ENCODE measurements at places on chromosomes 6 and 20. TPM values are rescaled to one million over a fixed set of nuclear protein-coding genes. Genes with fewer than 3 reads are reported as not detected.

SSTR4 gene
- not detected for total RNA-seq

- peak; percentile 27 for DNase-seq
These were observed 20.5 kb downstream of the PTK7 start for GRCh38 chr6:43096451-43097097.

DNA sequence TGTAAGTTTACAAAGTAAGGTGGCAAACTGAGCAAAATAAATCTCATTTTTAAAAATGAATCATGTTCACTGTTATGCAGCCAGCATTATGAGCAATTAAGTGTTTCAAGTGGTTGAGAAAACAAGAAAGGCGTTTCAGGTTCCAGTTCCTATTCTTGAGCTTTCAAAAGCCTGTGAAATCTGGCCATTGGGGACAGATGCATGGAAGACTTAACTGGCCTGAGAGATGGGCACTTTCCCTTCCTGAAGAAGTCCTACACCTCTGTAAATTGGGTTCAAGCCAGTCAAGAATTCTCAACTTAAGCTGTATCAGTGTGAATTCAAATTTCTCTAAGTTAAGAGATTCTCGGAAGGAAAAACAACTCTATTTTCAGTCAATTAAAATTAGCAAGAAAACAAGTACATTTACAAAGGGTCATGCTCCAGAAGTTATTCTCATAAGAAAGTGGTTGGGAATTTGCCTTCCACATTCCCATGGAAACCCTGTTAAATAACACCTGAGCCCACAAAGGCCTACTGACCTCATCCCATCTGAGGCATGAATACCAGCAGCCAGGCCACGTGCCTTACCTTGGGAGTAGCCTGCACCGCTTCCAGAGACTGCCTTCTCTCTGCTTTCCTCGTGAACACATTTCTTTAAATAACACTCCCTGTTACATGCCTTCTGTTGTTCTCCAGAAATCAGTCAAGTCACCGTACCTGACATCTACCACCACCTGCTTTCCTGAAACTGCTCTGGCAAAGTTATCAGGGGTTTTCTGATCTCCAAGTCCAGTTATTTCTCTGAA lies 19.4 kb downstream of the MAP3K5 start:
- DNase-seq, result no peak

DNA sequence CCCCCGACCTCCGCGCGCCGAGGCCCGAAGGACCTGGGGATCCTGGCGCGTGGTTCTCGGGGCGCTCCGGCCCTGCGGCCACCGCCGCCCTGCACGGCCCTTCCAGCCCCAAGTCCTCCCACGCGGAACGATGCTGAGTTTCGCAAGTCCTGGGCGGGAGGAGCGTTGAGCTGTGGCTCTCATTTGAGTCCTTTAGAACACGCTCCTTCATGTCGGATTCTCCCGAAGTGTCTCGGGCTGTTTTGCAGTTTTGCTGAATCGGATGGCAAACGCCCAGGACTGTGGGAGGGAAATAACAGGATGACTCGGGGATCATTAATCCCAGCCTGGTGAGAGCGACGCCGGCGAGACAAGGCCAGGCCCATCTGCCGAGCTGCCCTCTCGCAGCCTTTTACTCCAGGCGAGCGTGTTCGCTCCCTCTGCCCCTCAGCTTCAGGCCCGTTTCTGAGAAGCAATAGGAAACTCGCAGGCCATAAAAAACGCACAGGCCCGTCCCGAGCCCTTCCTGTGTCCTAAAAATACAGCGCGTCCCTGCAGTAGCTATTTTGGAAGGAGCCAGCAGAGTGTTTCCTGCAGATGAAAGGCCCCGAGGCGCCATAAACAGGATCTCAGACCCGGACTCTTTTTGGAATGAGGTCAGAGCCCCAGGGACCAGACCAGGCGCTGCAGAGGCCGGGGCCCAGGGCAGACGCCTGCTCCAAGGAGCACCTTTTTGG lies 153.5 kb downstream of the DLL1 start:
- DNase-seq, result no peak

VEGFA gene
- 57.6 TPM for total RNA-seq

- no peak for DNase-seq
These were observed 225.3 kb upstream of the FAM83B start for GRCh38 chr6:54621285-54621684.

- DNase-seq, result no peak
These were observed 9.2 kb downstream of the SLC35A1 start for GRCh38 chr6:87481931-87482330.

EYS gene
- not detected for total RNA-seq

DNA sequence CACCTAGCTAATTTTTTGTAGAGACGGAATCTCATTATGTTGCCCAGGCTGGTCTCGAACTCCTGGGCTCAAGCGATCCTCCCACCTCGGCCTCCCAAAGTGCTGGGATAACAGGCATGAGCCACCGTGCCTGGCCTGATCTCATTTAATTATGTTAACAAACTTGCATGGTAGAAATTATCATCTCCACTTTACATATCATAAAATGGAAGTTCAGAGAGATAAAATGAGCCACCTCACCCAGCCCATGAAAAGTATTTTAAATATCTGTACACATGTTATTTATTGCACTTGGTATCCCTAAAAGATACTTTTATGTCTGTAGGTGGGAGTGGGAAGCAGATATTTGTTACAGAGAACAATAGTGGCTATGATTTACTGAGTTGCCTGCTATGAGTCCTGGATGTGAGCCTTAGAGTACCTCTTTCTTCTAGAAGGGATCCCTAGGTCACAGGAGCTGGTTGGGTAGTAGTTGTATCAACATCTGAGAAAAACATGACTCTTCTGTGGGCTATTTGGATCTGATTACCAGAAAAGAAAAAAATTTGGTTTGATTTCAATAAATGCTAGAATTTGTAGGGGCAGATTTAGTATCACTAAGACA lies 52.4 kb upstream of the EIF2S2 start:
- DNase-seq, result no peak

ZBTB46 gene
- 15.9 TPM for total RNA-seq

GRCh38 chr6:14841901-14842421 lies 403.9 kb upstream of the JARID2 start:
- DNase-seq, result peak; percentile 81

GRCh38 chr6:167662075-167662880 lies 164.4 kb upstream of the AFDN start:
- no peak for DNase-seq

DNA sequence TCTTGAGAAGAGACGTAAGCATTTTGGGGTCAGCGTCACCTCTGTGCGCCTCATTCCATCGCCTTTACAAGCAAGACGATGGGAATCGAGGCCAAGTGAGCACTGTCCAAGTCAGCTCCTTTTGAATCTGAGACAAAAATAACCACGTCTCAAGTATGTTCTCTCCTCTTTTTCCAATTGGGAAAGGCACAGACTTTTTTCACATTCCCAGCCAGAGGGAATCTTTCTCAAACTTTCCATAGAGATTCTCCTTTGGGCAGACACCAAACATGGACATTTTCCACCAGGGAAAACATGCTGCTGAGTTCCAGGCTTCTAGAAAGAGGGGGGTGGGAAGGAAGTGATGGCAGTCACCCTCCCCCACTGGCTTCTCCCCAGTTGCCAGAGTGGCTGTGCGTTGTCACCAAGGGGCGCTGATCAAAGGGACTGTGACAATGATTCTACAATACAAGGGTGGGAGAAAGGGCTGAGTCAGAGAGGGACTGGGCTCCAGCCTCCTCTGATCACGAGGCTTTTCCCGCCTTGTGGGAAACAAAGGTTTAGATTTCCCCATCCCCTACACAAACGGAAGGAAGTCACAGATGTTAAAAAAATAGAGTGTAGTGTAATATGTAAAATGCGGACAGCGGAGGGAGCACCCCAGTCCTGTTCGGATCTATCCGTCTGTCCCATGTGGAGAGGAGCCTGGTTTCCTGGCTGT lies 281.9 kb upstream of the RNF24 start:
- DNase-seq, result peak; percentile 40

BFSP1 gene
- 0.99 TPM for total RNA-seq

DNA sequence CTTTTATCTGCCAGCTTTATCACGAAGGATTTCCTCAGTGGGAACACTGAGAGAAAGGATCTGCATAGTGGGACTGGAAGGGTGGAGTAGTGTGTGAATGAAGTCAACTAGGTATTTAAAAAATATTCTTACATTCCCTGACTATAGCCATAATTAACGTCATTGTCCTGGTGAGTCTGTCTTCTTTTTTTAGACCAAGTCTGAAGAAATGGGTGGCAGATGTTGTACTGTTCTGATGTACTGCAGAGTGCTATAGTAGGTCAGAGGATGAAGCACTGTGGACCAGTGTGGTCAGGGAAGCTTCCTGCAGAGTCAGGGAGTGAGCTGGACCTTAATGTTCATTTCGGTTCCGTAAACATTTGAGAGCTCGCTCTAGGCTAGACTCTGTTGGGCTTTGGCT lies 11.9 kb downstream of the TULP4 start:
- DNase-seq, result no peak

GRCh38 chr20:58839991-58840747 lies 10.5 kb downstream of the GNAS-AS1 start:
- no peak for DNase-seq

DNA sequence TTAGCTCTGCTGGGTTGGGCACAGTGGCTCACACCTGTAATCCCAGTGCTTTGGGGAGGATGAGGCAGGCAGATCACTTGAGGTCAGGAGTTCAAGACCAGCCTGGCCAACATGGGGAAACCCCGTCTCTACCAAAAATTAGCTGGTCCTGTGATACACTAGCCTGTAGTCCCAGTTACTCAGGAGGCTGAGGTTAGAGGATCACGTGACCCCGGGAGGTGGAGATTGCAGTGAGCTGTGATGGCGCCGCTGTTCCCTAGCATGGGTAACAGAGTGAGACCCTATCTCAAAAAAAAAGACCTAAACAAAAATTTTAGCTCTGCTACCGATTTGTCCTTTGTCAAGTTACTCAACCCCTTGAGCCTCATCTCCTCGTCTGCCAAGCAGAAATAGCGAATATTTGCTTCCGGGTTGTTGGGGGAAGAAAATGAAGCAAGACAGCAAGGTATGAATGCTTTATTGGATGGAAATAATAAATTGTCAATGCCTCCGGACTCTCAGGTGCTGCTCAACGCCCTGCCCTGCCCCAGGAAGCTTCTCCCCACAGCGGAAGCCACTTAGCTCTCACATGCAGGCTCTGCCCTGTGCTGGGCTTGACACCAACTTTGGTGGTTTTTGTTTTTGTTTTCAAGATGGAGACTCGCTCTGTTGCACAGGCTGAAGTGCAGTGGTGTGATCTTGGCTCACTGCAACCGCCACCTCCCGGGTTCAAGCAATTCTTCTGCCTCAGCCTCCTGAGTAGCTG lies 24.9 kb upstream of the ITCH start:
- no peak for DNase-seq

- DNase-seq, result peak; percentile 49
These were observed 9.0 kb downstream of the TEAD3 start for GRCh38 chr6:35487658-35488516.

ZNFX1 gene
- total RNA-seq, result 29.6 TPM

- peak; percentile 67 for DNase-seq
These were observed 20.9 kb upstream of the EPM2A start for GRCh38 chr6:145756170-145756662.

- DNase-seq, result peak; percentile 73
These were observed 181.5 kb upstream of the TCF21 start for GRCh38 chr6:133707456-133707855.

DNA sequence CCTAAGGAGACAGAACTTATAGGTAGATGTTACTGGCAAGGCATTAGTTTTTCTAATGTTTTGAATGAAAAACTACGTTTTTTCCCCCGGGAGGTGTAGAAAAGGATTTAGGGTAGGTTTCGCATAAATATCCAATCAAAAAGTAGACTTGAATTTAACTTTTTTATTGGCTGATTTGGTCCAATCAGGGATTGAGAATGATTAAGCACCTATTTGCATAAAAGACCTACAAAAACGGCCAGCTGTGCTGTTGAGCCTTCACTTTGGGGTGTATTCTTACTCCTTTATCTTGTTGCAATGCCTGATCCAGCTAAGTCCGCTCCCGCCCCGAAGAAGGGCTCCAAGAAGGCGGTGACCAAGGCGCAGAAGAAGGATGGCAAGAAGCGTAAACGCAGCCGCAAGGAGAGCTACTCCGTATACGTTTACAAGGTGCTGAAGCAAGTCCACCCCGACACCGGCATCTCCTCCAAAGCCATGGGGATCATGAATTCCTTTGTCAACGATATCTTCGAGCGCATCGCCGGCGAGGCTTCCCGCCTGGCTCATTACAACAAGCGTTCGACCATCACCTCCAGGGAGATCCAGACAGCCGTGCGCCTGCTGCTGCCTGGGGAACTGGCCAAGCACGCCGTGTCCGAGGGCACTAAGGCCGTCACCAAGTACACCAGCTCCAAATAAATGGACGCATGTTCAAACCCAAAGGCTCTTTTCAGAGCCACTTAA lies 113.5 kb upstream of the BTN3A2 start:
- DNase-seq, result peak; percentile 71

DNA sequence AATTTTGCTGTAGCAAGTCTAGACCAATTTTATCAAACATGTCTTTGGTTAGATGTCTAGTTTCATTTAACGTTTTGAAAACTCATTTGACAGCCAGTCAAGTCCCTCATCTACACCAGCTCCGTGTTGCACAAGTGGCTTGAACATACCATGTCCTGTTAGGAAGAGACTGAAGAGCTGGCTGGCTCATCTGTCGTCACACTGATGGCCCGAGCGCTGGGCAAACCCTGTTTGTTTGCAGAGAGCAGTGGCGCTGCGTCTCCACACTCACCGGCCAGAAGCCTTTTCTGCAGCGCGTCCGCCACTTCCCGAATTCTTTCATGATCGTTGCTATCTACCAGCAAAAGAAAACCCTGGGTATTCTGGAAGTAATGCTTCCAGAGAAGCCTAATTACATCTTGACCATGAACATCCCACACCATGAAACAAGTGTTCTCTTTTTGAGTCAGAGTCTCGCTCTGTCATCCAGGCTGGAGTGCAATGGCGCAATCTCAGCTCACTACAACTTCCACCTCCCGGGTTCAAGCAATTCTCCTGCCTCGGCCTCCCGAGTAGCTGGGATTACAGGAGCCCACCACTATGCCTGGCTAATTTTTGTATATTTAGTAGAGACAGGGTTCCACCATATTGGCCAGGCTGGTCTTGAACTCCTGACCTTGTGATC lies 10.7 kb upstream of the TCFL5 start:
- DNase-seq, result no peak

RBM24 gene
- total RNA-seq, result 0.33 TPM

DNA sequence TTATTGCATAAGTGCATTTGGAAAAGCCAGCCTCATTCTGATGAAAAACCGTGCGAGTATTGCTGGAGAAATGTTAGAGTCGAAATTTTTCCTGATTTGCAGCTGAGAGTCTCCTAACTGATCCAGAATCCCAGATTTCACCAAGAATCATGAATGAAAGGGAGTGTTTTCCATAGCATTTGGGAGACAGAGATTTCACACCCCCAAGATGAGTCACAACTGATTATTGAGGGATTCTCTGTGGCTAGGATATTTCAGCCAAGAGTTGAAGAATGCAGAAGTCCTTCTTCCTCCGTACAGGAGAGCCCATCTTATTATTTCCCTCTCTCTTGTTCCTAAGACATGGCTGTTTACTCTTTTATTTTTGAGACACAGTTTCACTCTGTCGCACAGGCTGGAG lies 82.2 kb upstream of the SALL4 start:
- no peak for DNase-seq

TMEM151B gene
- total RNA-seq, result 0.20 TPM

EPHA7 gene
- total RNA-seq, result 7.0 TPM

- no peak for DNase-seq
These were observed 4.5 kb upstream of the ISM1 start for GRCh38 chr20:13216533-13216932.

APOBEC2 gene
- not detected for total RNA-seq

Measured in MG63 (cell line).